ENCODE measurements at places on chromosomes 2 and 18. TPM values are rescaled to one million over a fixed set of nuclear protein-coding genes. Genes with fewer than 3 reads are reported as not detected.

DNA sequence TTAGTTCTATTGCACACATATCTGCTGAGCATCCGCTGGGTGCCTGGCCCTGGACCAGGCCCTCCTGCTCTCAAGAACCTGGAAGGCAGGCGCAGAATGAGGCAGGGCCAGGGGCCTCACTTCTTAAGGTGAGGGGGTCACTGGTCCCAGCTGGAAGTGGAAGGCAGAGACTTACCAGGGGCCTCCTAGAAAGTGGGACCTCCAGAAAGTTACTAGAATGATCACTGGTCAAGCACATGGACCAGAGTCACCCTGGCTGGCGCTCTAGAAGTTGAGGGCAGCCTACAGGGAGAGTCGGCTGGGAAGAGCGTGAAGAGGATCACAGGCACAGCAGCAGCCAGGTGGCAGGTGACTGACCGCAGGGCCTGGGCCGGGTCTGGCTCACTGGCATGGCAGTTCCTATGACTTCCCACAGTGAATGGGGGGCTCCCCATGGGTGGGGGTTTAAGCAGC, 26.1 kb upstream of the MAL start:
- H3K36me3 ChIP-seq: no peaks in the 10 kb centered on the region
- DNase-seq: no peak
- no peak overlapping the region for H3K4me3 ChIP-seq
- H3K27ac ChIP-seq: no peak overlapping the region

The AKAIN1 gene
- total RNA-seq: not detected

The C1QL2 gene
- total RNA-seq: not detected

The GNAL gene
- 23.3 TPM for total RNA-seq

The ASB18 gene
- total RNA-seq: not detected

- no peaks in the 10 kb centered on the region for H3K36me3 ChIP-seq
- peak within 1 kb of the TSS; percentile 66 for H3K4me3 ChIP-seq
- DNase-seq: no peak
- peaks cover 12% of the 10 kb centered on the region for H3K4me1 ChIP-seq
These were observed at the start of gene IMPACT for GRCh38 chr18:24426398-24427294. Gene IMPACT, plus strand, starts transcription at chr18:24426670. Its CDS starts 87 bp downstream, at chr18:24426757.

GRCh38 chr18:73355121-73355520, 487.3 kb upstream of the NETO1 start:
- H3K27ac ChIP-seq: no peak overlapping the region
- H3K36me3 ChIP-seq: no peaks in the 10 kb centered on the region
- no peaks in the 10 kb centered on the region for H3K4me1 ChIP-seq
- no peaks in the 10 kb centered on the region for H3K27me3 ChIP-seq
- no peak for DNase-seq
